Right atrium auricular region (tissue), 2 donors: ENCODE measurements at places on chromosomes 11 and 22.

DNA sequence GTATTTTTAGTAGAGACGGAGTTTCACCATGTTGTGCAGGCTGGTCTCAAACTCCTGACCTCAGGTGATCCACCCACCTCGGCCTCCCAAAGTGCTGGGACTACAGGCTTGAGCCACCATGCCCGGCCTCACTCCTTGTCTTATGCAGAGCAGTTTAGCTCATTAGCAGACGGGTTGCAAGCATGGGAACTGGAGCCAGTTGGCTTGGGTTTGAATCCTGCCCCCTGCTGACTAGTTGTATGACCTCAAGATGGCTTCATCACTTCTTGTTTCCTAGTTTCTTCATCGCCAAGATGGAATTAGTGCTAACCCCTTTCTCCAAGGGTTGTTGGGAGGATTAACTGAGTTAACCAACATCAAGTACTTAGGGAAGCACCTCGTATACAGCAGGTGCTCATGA is 23.4 kb upstream of the RASD2 start:
- H3K27ac ChIP-seq: no peak overlapping the region
- H3K36me3 ChIP-seq: no peaks in the 10 kb centered on the region
- H3K4me3 ChIP-seq: no peak overlapping the region
- no peak for DNase-seq
- no peaks in the 10 kb centered on the region for H3K27me3 ChIP-seq
- no peaks in the 10 kb centered on the region for H3K4me1 ChIP-seq

- H3K4me3 ChIP-seq: no peak overlapping the region
- H3K4me1 ChIP-seq: no peaks in the 10 kb centered on the region
- H3K27ac ChIP-seq: no peak overlapping the region
- H3K27me3 ChIP-seq: no peaks in the 10 kb centered on the region
- DNase-seq: no peak
- no peaks in the 10 kb centered on the region for H3K36me3 ChIP-seq
These were observed 52.4 kb downstream of the MIAT start for GRCh38 chr22:26709617-26710390.

- no peak overlapping the region for H3K4me3 ChIP-seq
- H3K36me3 ChIP-seq: no peaks in the 10 kb centered on the region
- no peak overlapping the region for H3K27ac ChIP-seq
- no peaks in the 10 kb centered on the region for H3K4me1 ChIP-seq
- peak; percentile 47 for DNase-seq
These were observed 870.2 kb downstream of the BRD1 start for GRCh38 chr22:48957311-48957986.

DNA sequence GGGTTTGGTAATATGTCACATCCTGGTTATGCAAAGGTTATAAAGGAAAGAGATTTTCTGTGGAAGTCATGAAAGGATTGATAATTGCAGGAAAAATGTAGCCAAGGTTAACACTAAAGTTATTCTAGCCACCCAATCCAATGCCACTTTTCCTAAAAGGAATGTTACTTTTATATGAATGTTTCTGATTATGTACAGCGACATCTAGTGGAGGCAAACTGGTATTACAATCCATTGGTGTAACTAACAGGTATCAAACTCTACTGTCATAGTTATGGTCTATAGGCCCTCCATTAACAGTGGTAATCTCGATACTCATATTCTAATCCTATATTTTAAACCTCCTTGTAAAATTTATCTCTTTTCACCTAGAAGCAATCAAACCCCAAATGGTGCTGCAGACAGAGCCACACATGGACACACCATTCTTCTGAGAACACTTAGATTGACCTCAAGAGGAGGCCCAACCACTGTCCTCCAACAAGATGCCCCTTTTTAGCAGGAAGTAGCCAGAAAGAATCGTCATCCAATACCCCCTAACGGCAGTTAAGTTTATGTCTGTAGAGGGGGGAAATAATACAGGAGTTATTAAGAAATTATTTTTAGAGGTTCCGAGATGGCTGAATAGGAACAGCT is 74.9 kb upstream of the RAG2 start:
- H3K4me3 ChIP-seq: no peak overlapping the region
- H3K4me1 ChIP-seq: no peaks in the 10 kb centered on the region
- H3K27ac ChIP-seq: no peak overlapping the region
- no peak for DNase-seq
- H3K27me3 ChIP-seq: no peaks in the 10 kb centered on the region
- H3K36me3 ChIP-seq: no peaks in the 10 kb centered on the region

DNA sequence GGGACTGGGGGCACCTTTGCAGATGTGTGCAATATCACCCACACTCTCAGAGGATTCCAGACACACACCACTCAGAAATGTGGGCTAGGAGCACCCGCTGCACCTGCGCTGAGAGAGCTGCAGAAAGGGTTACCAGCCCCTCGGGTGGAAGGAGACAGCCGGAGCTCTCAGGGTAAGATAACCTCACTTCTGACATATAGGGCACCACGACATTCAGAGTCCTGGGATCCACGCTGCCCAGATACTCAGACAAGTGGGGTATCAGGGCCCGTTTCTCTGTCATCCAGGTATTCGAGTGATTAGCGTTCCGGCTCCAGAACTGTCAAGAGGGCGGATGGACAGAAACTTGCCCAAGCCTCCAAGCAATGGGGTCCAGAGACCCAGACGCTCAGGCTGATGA is 6.2 kb upstream of the SYT8 start:
- no peak overlapping the region for H3K27ac ChIP-seq
- no peak for DNase-seq
- H3K27me3 ChIP-seq: no peaks in the 10 kb centered on the region
- no peaks in the 10 kb centered on the region for H3K36me3 ChIP-seq
- H3K4me1 ChIP-seq: peaks cover 21% of the 10 kb centered on the region

DNA sequence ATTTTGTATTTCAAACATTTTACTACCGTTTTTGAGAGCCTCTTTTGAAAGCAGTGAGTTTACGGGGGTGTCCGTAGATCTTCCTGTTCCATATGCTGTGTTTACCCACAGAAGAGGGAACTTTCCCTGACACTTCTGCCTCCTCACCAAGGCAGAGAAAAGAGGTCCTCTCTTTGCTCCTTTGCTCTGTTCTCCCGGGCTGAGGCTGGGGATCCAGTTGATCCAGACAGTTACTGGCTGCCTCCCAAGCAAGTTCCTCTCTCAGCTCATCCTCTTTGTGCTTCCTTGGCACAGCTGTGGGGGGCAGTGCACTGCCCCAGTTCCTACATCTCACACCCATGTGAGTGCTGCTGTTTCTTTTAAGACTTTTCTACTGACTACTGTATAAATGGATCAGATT is 813.7 kb downstream of the NTM start:
- no peak for DNase-seq
- H3K27me3 ChIP-seq: no peaks in the 10 kb centered on the region
- no peak overlapping the region for H3K4me3 ChIP-seq
- H3K27ac ChIP-seq: no peak overlapping the region

- no peaks in the 10 kb centered on the region for H3K4me1 ChIP-seq
- no peak overlapping the region for H3K4me3 ChIP-seq
- no peak for DNase-seq
- H3K27ac ChIP-seq: no peak overlapping the region
- no peaks in the 10 kb centered on the region for H3K36me3 ChIP-seq
- no peaks in the 10 kb centered on the region for H3K27me3 ChIP-seq
These were observed 141.2 kb upstream of the SESN3 start for GRCh38 chr11:95372097-95372656.

GRCh38 chr22:35464399-35464798 is 64.5 kb downstream of the MCM5 start:
- no peak for DNase-seq
- no peaks in the 10 kb centered on the region for H3K36me3 ChIP-seq
- peaks cover 21% of the 10 kb centered on the region for H3K4me1 ChIP-seq
- H3K27me3 ChIP-seq: no peaks in the 10 kb centered on the region
- H3K4me3 ChIP-seq: no peak overlapping the region

- no peak overlapping the region for H3K27ac ChIP-seq
- H3K27me3 ChIP-seq: no peaks in the 10 kb centered on the region
- DNase-seq: no peak
These were observed 529.5 kb downstream of the SOX6 start for GRCh38 chr11:15826826-15827225.

GRCh38 chr11:83140691-83141455 is 16.1 kb upstream of the PCF11 start:
- H3K4me3 ChIP-seq: no peak overlapping the region
- H3K36me3 ChIP-seq: no peaks in the 10 kb centered on the region
- H3K27ac ChIP-seq: no peak overlapping the region
- no peak for DNase-seq
- H3K27me3 ChIP-seq: no peaks in the 10 kb centered on the region

DNA sequence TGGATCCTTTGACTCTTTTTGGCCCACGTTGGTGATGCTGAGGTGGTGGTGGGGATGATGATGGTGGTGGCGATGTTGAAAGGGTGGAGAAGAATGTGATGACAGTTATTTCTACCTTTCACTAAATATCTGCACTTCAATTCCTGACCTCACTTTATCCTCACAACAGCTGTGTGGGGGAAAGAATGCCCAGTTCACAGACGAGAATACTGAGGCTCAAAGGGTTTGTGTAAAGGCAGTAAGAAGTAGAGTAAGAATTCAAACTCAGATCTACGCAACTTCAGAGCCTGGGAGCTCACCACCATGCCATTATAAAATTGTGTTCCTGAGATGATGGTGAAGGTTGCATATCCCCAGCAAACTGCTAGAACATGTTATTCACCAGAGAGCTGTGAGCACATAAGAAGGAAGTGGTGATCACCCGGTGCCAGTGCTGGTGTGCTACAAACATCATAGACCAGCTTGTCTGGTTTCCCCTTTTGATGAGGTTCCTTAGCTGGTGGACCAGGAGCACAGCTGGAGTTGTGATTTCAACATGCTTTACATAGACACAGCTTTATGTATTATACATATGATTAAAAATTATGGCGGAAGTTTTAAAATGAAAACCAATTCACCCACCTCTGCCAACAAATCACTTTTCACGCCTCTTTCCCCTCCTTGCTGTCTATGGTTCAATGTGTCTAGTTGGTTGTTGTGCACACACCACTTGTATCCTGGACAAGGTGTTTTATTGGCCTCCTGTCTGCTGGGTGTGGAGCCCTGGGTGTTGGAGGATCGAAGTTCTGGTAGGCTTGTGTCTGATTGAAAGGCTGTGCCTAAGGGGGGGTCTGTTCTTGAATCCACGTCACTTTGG is 6.2 kb downstream of the ST14 start:
- H3K27ac ChIP-seq: no peak overlapping the region
- DNase-seq: no peak
- H3K27me3 ChIP-seq: no peaks in the 10 kb centered on the region
- H3K4me1 ChIP-seq: no peaks in the 10 kb centered on the region

GRCh38 chr11:76124905-76125770 is 81.2 kb downstream of the WNT11 start:
- peaks cover 42% of the 10 kb centered on the region for H3K4me1 ChIP-seq
- no peak for DNase-seq
- no peak overlapping the region for H3K4me3 ChIP-seq
- no peaks in the 10 kb centered on the region for H3K27me3 ChIP-seq
- H3K36me3 ChIP-seq: no peaks in the 10 kb centered on the region

- H3K4me3 ChIP-seq: no peak overlapping the region
- no peak overlapping the region for H3K27ac ChIP-seq
- no peaks in the 10 kb centered on the region for H3K36me3 ChIP-seq
These were observed 83.1 kb downstream of the PARVA start for GRCh38 chr11:12460466-12460865.

- H3K36me3 ChIP-seq: no peaks in the 10 kb centered on the region
- H3K4me1 ChIP-seq: no peaks in the 10 kb centered on the region
- H3K4me3 ChIP-seq: peak within 1 kb of the TSS; percentile 67
- no peaks in the 10 kb centered on the region for H3K27me3 ChIP-seq
- peak; percentile 90 for DNase-seq
These were observed at the start of gene TYMP for GRCh38 chr22:50529897-50530579. Gene TYMP (minus strand): TSS chr22:50530012. CDS start chr22:50529709, 303 bp downstream.

DNA sequence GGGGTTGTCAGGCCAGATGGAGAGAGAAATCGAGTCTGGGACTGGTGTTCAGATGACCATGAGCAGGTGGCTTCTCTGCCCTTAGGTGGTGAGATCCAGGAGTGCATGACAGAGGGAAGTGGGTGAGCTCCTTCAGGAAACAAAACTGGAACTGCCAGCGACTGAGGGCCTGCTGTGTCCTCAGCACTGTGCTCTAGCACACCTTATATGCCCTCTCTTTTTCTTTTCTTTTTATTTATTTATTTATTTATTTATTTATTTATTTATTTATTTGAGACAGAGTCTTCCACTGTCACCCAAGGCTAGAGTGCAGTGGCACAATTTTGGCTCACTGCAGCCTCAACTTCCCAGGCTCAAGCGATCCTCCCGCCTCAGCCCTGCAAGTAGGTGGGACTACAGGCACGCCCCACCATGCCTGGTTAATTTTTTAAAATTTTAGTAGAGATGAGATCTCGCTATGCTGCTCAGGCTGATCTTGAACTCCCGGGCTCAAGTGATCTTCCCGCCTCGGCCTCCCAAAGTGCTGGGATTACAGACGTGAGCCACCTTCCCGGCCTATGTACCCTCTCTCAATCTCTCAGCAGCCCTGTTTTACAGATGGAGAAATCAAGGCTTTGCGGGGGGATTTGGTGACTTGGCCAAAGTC is 14.8 kb upstream of the RASD2 start:
- DNase-seq: no peak
- H3K4me3 ChIP-seq: no peak overlapping the region
- no peaks in the 10 kb centered on the region for H3K4me1 ChIP-seq
- H3K36me3 ChIP-seq: no peaks in the 10 kb centered on the region
- no peak overlapping the region for H3K27ac ChIP-seq
- H3K27me3 ChIP-seq: no peaks in the 10 kb centered on the region

DNA sequence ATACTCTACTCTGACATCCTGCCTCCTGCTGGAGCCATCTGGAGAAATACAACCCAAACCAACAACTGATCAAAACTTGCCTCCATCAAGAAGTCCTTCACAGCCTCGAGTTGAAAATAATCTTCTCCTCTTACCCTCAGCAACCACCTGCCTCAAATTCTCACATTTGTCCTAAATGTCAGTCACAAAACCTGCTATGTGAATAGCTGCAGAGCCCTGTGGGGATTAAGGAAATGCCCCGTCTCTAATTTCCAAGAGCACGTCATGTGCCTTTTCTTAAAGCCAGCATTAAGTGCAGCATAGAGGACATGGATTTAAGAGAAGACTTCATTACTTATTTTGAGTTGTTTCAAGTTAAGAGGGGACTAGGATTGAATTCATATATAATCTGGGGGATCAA is 105.9 kb downstream of the TRPC6 start:
- no peaks in the 10 kb centered on the region for H3K27me3 ChIP-seq
- H3K27ac ChIP-seq: no peak overlapping the region
- DNase-seq: no peak
- no peak overlapping the region for H3K4me3 ChIP-seq
- no peaks in the 10 kb centered on the region for H3K4me1 ChIP-seq

GRCh38 chr22:39809772-39810557 is 83.6 kb downstream of the ENTHD1 start:
- no peak for DNase-seq
- no peak overlapping the region for H3K27ac ChIP-seq
- no peaks in the 10 kb centered on the region for H3K27me3 ChIP-seq
- H3K36me3 ChIP-seq: no peaks in the 10 kb centered on the region
- H3K4me3 ChIP-seq: no peak overlapping the region

- H3K4me1 ChIP-seq: peaks cover 37% of the 10 kb centered on the region
- no peaks in the 10 kb centered on the region for H3K27me3 ChIP-seq
- H3K27ac ChIP-seq: no peak overlapping the region
- peak; percentile 74 for DNase-seq
These were observed 658.2 kb downstream of the NTM start for GRCh38 chr11:132028380-132029240.

GRCh38 chr11:102479733-102480132 is 27.2 kb upstream of the TMEM123 start:
- H3K4me3 ChIP-seq: no peak overlapping the region
- no peaks in the 10 kb centered on the region for H3K27me3 ChIP-seq
- no peaks in the 10 kb centered on the region for H3K4me1 ChIP-seq
- no peak overlapping the region for H3K27ac ChIP-seq
